EH (cell line): ENCODE measurements at places on chromosomes 5 and 9.

- DNase-seq = no peak
Observed at GRCh38 chr9:37033682-37034304, at the start of gene PAX5. Gene PAX5 (minus strand): TSS chr9:37034268. CDS start chr9:37034031, 237 bp downstream.

DNA sequence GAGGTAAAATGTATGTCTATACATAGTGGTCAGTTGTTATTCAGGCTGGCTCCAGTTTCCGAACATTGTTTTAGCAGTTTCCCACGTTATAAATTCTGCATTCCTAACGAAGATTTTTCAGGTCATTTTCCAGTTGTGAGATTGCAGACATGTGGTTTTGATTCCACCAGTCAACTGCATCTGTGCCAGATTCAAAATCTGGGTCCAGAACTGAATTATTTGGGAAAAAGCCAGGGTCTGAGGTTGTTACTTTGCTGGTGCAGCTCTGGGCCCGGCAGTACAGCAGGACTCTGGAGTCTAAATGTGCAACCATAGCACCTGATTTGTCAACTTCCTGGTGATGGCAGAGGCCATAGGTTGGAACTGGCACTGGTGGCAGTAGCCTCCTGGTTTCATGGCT is 105.7 kb upstream of the MEGF10 start:
- DNase-seq = peak; percentile 4

- DNase-seq = peak; percentile 21
Observed at GRCh38 chr9:1941989-1942388, 73.2 kb upstream of the SMARCA2 start.

GRCh38 chr9:131650254-131650653 is 89.6 kb downstream of the RAPGEF1 start:
- DNase-seq = peak; percentile 88

GRCh38 chr5:36724467-36725332 is 118.3 kb downstream of the SLC1A3 start:
- peak; percentile 16 for DNase-seq

DNA sequence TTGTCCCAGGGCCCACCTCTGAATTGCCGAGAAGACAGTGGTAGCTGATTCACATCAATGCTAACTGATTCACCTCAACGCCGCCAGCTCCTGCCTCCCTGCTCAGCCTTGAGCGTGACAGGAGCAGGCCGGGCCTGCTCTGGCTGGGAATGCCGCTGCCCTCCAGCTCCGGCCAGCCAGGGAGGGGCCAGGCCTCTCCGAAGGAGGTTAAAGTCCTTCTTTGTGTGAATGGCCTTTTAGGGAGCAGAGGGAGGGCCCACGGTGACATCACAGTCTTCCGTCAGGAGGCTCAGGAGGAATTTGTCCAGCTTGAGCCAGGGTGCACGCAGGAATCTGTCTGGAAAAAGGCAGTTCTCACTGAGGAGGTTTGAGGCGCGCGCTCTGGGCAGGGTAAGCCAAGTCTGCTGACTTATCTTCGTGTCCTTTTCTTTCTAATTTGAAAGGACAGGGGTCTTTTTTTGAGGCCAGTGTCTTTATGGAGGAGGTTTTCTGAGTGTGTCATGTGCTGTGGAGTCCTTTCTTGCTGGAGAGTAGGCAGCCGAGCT is 82.7 kb downstream of the C9orf152 start:
- peak; percentile 99 for DNase-seq

DNA sequence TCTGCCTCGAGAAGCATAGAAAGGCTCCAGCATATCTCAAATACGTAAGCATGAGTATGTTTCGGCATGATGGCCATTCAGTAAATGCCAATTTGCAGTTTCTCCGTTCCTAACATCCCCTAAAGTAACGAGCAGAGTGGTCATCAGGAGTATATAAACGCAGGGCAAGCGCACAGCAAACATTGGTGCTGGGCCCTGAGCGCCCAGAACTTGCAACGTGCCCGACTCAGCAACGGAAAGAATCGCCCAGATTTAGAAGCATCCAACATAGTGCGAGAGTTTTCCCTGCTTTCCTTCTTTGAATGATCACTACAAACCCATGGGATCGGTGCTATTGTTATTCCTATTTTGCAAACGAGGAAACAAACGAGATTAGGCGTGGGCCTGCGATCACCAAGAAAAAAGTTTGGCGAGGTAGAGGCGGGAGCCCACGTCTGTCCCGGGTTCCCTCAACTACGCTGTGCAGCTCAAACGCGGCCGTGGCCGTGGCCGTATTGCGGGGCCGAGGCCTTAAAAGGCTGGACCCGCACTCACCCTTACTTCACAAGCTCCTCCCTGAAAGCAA is 505 bp downstream of the RPS14 start:
- DNase-seq = peak; percentile 32

DNA sequence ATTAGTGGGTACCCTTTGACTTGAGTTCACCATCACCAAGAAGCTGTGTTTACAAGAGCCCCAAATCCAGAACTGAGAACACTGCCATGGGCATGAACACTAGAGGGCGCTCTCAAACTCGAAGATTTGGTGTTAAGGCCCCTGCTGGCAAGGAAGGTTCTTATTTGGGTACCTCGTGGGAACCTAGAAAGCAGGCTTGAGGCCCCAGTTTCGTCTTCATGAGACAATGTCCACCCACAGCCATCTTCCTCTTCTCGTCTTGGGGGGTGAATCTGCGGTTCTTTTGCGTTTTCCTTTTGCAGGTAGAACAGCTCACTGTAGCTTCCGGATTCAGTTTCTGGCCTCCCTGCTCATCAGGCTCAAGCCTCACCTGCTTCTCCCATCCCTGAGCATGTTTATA is 184.0 kb downstream of the SEMA5A start:
- peak; percentile 59 for DNase-seq

- no peak for DNase-seq
Observed at GRCh38 chr9:127667127-127667844, 39.5 kb upstream of the CFAP157 start.

GRCh38 chr5:43564289-43564850 is 7.5 kb upstream of the PAIP1 start:
- no peak for DNase-seq

DNA sequence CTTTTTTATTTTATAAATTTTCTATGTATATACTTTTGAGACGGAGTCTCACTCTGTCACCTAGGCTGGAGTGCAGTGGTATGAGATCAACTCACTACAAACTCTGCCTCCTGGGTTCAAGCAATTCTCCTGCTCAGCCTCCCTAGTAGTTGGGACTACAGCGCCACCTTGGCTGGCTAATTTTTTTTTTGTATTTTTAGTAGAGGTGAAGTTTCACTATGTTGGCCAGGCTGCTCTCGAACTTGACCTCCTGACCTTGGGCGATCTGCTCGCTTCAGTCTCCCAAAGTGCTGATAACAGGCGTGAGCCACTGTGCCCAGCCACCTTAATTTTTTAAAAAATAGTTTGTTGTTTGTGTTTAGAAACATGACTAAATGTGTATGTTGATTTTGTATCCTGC is 76.6 kb downstream of the FBXO4 start:
- DNase-seq = no peak

- no peak for DNase-seq
Observed at GRCh38 chr5:79157305-79157704, 45.7 kb downstream of the BHMT start.

GRCh38 chr5:146796911-146797310 is 81.6 kb downstream of the PPP2R2B start:
- no peak for DNase-seq

DNA sequence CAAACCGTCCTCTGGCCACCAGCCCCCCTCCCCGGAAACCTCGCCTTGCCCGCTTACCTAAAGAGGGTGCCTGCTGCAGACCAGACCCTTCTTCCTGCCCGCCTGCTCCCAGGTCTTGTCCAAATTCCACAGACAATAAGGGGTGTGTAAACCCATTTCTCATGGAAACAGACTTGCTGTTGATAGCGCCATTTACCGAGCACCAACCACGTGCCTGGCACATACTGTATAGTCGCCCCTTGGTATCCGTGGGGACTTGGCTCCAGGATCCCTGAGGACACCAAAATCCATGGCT is 25.1 kb downstream of the CDHR2 start:
- no peak for DNase-seq

DNA sequence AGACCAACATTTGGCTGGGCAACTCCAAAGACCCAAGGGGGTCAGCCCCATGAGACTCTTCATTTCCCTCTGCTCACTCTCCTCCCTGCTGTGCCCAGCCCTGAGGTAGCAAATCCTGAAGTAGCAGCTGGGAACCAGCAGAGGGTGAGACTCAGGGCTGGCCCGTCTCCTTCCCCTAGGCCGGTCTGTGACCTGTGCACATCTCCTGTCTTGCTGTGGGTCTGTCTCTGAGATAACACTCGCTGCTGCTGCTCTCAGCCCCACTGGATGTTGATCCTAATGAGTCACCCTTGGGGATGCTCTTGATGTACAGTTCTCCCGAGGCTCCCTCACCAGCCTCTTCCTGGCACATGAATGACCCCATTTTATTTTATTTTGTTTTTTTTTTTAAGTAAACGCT is 7.3 kb upstream of the OR2V1 start:
- DNase-seq = peak; percentile 46

GRCh38 chr9:70147196-70147595 is 103.5 kb downstream of the MAMDC2 start:
- DNase-seq = no peak

DNA sequence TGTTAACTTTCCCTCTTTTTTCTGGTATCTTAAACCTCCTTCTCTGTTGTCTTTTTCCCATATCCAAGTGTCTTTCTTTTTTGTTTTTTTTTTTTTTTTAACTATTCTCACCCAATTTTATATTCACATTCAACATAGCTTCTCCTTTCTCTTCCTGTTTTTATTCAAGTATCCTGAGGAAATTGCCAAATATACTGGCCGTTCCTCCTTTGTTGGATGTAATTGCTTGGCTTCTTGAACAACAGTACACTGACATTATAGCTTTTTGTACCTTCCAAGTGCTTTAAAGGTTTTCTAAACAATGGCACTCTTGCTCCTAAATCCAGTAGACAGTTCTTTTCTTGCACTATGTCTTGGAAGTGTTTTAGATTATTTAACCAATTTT is 1146.8 kb downstream of the MAT2B start:
- no peak for DNase-seq

GRCh38 chr9:73680831-73681230 is 529.2 kb downstream of the ANXA1 start:
- no peak for DNase-seq

- DNase-seq = no peak
Observed at GRCh38 chr5:74482990-74483389, 157.5 kb downstream of the ENC1 start.

- no peak for DNase-seq
Observed at GRCh38 chr9:82353631-82354278, 365.2 kb downstream of the SPATA31D1 start.

GRCh38 chr5:178895615-178896571 is at the start of gene ZFP2:
Gene ZFP2 (plus strand): TSS chr5:178895913. CDS start chr5:178931314, 35,401 bp downstream.
- DNase-seq = peak; percentile 45

DNA sequence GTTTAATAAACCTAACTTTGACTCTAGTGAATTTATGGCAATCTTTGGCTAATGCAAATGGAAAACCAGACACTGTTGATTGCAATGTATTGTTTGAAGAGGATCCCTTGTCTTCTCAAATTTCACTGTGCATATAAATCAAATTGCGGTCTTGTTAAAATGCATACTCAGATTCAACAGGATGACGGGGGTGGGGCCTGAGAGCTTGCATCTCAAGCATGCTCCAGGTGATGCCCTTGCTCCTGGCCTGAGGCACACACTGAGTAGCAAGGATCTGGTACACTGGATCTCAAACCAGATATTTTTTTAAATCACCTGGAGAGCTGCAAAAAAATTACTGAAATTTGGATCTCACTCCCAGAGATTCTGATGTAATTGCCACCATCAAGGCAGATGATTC is 463.7 kb downstream of the DNAH5 start:
- no peak for DNase-seq
